ENCODE measurements at places on chromosomes 5 and 9. TPM values are rescaled to one million over a fixed set of nuclear protein-coding genes. Genes with fewer than 3 reads are reported as not detected.

Gene PPP1R26
- 4.8 TPM for polyA plus RNA-seq

Gene GRM6
- not detected for polyA plus RNA-seq

Gene BRINP1
- polyA plus RNA-seq = 0.82 TPM

Gene PIP5K1B
- not detected for polyA plus RNA-seq

Gene SGCD
- polyA plus RNA-seq = not detected

Gene AGTPBP1
- 6.2 TPM for polyA plus RNA-seq

Gene TYRP1
- polyA plus RNA-seq = not detected

Gene AJM1
- polyA plus RNA-seq = 0.40 TPM

Gene TAS2R1
- not detected for polyA plus RNA-seq

Gene IFNB1
- not detected for polyA plus RNA-seq
